Spinal cord (tissue), 10 donors: ENCODE measurements at places on chromosomes 2 and 18. TPM values are rescaled to one million over a fixed set of nuclear protein-coding genes. Genes with fewer than 3 reads are reported as not detected.

DNA sequence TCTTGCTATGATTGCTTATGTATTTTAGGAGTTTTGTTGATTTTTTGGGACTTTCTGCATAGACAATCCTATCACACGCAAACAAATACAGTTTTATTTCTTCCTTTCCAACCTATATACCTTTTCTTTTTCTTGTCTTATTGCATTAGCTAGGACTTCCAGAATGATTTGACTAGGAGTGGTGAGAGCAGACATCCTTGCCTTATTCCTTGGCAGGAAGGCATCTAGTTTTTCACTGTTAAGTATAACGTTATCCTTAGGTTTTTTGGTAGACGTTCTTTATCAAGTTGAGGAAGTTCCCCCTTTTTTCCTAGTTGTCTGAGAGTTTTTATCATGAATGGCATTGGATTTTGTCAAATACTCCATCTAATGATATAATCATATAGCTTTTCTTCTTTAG, 25.8 kb downstream of the EHBP1 start:
- no peak for DNase-seq

MATN3 gene
- total RNA-seq: 3.5 TPM

- peak; percentile 90 for DNase-seq
Measured at GRCh38 chr18:12420821-12421421, 13.2 kb downstream of the PRELID3A start.

DNA sequence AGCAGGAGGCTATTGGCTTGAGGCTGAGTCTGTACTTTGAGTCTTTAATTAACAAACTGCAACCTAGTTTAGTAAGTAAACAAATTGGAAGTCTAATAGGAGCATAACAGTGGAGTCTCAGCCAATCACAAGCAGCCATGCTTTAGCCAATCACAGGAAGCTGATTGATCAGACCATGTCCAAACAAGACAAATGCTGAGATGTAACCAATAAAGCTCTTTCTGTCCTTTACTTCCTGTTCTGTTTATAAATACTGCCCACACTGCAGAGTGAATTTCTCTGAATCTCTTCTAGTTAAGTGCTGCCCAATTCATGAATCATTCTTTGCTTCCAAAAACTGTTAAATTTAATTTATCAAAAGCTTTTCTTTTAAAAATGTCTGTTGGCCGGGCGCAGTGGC, 146.6 kb upstream of the DLX2 start:
- DNase-seq: no peak

- DNase-seq: no peak
Measured at GRCh38 chr2:12700989-12701388, 15.7 kb upstream of the TRIB2 start.

- no peak for DNase-seq
Measured at GRCh38 chr2:42446503-42447271, 47.1 kb downstream of the KCNG3 start.

TSPYL6 gene
- 0.17 TPM for total RNA-seq

DNA sequence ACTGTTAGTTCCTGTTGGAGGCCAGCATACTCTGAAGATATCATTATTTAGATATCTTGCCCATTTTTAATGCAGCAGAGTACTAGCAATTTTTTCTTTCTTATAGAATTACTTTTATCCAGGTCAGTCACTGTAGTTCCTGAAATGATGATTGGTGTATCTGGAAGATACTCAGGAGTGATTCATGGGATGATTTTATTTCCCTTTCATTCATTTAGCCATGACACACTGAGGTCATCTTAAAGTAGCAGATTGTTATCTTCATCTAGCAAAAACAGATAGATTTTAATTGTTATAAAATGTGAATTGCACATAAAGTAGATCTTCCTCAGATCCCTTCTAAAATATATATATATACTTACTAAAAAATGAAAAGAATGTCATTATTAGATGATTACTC, 109.1 kb downstream of the PIK3C3 start:
- DNase-seq: no peak
